ENCODE measurements at places on chromosomes 2 and 18. TPM values are rescaled to one million over a fixed set of nuclear protein-coding genes. Genes with fewer than 3 reads are reported as not detected.

Gene PPP4R3B
- total RNA-seq = 26.8 TPM

GRCh38 chr2:142673836-142674235, 203.6 kb upstream of the KYNU start:
- no peak for DNase-seq

GRCh38 chr18:38007676-38008330, 442.2 kb upstream of the CELF4 start:
- DNase-seq = no peak

DNA sequence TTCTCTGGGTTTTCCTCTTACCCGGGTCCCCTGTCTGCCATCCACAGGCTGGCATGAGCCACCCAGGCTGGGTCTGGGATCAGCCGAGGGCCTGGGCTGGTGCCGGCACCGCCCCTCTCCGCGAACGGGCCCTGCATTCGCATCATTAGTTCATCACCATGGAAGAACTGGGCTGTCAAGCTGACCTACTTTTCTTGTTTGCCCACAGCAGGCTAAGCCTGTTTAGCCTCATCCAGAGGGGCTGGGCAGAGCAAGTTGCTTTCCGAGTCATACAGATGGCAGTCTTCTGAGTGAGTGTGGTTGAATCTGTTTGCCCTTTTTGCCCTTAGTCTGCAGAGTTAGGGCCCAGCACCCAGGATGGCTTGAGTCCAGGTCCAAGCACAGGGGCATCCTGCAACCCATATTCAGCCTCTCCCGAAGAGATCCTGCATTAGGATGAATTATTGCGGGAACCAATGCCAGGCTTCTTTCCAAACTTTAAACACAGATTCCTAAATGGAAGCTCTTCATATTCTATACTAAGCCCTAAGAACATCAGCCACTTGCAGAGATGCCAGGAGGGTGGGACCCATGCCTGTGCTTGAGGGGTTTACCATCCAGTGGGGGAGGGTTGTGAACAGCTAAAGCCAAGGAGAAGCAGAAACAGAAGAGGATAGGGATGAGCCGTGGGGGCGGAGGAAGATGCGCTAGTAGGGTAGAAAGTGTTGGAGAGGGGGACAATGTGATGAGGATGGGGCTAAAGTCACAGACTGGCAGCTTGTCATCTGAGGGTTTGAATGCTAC, 68.0 kb downstream of the NPAS2 start:
- no peak for DNase-seq

Gene CHST10
- 14.9 TPM for total RNA-seq

DNA sequence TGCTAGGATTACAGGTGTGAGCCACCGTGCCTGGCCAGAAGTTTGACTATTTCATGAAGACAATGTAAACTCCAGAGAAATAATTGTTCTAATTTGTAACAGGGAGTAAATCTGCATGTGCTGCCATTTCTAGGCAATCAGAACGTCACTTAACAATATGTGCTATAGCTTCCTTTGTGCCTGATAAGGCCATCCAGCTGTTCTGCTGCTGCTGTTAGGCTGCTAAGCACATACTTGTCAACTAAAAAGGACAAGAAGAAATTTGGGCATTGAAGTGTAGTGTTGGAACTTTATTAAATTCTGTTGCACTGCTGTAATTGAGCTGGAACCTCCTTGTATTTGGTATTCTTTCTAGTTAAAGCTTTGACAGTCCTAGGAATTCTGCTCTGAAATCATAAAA, 57.1 kb downstream of the KIAA1328 start:
- DNase-seq = no peak

Gene CEBPZOS
- 8.8 TPM for total RNA-seq
